ENCODE measurements at places on chromosomes 11 and 22.

DNA sequence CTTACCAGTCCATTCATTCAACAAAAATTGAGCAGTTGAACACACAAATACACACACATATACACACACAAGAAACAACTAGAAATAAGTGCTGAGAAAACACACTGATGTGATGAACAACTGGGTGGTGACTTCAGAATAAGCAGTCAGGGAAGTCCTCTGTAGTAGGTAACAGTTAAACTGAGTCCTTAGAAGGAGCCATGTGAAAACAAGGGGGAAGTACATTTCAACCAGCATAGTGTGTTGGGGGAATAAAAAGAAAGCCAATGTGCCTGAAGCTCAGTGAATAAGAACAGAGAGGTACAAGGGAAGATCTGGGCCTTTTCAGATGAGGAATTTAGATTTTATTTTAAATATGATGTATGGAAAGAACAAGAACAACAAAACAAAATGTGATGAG, 6.8 kb upstream of the TMEM123 start:
- no peak for DNase-seq

GRCh38 chr11:120964857-120965256, 59.0 kb upstream of the TBCEL start:
- DNase-seq = peak; percentile 10

- no peak for DNase-seq
Observed at GRCh38 chr11:117284053-117284452, 7.1 kb upstream of the BACE1-AS start.

DNA sequence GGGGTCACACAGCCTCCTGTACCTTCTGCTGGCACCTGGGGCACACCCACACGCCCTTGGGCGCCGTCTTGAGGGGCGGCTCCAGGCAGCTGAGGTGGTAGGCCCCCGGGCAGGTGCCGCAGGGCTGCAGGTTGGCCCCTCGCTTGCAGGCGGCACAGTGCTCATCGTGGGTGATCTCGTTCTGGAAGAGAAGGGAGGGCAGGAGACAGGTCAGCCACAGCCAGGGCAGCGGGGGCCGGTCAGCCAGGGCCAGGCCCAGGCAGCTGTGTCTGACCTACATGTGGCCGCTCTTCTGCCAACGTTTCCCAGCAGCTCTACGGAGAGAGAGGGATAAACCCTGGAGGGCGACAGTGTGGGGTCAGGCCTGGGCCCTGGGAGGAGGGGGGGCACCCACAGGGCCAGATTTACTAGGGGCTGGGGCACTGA, 121.9 kb downstream of the PHF21B start:
- no peak for DNase-seq

DNA sequence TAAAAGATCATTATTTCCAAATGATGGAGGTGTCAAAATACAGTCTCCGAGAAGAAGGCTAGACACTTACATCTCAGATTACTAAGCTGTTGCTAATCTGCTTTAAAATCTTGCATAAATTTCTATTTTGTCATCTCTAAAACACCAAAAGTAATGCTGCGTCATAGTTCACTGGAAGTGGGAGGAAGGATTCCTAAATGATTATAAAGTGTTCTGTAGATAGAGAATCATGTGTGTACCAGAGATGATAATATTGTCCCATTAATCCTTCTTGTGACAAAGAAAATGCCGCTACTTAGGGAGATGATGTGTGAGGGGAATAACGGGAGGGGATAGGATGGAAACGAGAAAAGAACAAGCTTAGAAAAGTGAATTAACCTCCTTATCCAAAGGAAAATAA, 268.6 kb downstream of the JRKL start:
- no peak for DNase-seq

GRCh38 chr11:114678125-114679036, at the start of gene NXPE2:
NXPE2 (plus strand) TSS chr11:114678527; CDS start chr11:114678576, 49 bp downstream.
- DNase-seq = peak; percentile 17

DNA sequence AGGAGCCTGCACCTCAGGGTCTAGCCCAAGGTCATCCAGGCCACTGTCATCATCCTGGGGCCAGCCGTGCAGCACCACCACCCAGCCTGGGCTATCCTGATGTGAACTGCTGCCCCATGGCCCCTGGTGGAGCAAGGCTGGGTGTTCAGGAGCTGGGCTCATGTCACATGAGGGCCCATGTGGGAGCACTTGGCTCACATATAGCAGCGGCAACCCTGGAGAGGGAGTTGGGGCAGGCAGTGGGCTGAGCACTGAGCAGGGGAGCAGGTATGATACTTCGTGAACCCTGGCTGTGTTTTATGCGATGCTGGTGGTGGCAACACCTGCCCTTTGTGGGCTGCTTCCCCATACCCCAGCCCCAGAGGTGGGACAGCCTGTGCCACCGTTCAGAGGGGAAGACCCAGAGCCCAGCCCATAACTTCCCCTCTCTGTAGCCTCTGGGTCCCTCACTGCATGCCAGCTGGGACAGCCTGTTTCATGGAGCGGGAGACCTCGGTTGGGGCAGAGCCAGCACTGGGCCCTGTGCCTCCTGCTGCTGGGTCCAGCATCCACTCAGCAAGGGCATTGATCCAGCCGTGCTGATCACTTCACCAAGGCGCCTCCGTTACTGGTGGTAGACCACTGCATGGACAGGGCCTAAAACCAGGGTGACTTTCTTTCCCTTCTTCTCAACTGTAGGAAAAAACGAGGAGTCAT, 62.5 kb upstream of the SUSD2 start:
- no peak for DNase-seq

- DNase-seq = no peak
Observed at GRCh38 chr11:77174559-77174958, 46.5 kb downstream of the MYO7A start.

GRCh38 chr11:30481330-30481729, 104.8 kb downstream of the MPPED2 start:
- no peak for DNase-seq

DNA sequence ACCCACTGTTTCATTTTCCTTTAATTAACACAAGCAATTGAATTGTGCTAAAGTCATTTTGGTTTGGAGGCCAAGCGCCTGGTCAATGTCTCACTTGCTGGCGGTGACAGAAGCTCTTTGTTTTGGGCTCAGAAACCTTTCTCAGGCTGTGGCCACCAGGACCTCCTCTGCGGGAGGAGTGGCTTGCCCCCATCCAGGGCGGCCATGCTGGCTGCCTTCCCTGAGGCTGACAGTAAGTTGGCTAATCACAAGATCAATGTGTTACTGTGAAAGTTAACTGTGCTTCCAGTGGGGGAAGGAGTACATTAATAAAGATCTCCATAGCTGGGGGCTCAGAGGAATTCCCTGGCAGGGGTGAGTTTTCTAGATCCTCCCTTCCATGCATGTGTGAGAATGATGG, 1074.5 kb downstream of the NTM start:
- DNase-seq = no peak

DNA sequence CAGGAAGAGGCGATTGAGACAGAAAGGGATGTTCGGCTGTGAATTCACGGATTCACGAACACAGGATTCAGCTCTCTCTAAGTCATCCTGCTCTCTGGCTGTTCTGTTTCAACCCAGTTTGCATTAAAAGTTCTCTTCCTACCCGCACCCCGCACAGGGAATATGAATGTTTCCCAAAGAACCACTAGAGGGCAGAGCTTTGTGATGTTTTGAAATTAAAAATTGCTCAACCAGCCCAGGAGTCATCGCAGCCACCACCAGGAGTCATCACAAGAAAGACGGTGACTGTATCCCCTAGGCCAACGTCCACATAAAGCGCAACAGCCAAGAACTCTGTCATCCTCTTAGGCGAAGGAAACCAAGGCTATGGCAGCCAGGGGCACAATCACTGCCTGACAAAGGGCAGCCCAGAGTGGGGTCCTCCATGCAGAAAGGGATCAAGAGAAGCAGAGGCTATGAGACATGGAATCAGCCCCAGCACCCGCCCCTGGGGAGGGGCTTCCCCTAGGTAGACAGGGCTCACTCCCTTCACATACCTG, 122.4 kb downstream of the WT1 start:
- DNase-seq = peak; percentile 94

- DNase-seq = peak; percentile 24
Observed at GRCh38 chr11:5712507-5712906, 22.9 kb downstream of the TRIM22 start.

DNA sequence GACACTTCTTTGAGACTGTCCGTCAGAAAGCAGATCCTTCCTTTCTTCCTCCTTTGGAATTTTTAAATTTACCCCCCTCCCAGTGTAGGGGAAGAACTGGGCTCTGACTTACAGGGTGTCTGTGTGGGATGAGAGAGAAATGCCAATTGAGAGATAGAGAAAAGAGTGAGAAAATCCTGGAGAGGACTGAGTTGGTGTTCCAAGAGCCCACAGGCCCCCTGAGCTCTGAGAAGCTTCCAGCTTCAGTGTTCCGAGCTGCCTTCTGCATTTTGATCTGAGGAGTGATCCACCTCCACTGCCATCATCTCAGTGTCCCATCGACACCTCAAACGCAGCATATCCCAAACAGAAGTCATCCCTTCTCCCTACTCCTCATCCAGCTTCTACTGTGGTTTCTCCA, 70.7 kb upstream of the GRK3 start:
- DNase-seq = no peak

- DNase-seq = no peak
Observed at GRCh38 chr11:89521294-89521693, 30.1 kb upstream of the NOX4 start.

DNA sequence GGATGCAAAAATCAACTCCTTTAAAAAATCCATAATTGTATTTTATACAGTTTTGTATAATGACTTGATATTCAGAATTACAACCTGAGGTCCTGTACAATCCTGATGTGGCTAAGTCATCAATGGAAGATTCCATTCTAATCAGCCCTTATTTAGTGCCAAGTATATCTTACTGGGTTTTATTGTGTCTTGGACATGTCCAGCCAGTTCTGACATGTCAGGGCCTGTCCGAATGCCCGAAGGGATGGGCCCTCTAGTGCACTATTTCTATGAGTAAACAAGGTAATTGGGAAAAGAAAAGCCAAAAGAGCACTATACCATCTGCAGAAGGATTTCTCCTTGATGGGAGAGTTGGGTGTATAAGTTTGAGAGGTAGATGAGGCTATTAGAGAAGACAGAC, 412.9 kb downstream of the METTL15 start:
- DNase-seq = no peak

DNA sequence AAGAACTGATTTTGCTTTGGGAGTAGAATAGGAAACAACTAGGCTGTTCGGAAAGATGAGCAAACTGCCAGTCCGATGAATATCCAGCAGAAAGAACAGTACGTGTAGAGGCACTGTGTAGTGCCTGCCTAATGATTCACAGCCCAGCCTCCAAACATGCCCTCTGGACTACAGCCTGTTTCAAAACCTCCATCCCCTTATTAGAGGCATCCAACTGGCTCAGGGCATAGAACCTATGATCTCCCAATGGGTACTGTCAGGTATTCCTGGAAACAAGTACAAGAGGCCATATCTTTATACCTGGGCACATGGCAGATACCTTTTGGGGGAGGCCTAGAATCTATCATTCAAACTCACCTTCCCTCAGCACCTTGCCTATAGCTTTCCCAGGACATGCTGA, 4.9 kb downstream of the RRP8 start:
- no peak for DNase-seq

GRCh38 chr11:109416601-109417000, 5.4 kb upstream of the C11orf87 start:
- DNase-seq = no peak

DNA sequence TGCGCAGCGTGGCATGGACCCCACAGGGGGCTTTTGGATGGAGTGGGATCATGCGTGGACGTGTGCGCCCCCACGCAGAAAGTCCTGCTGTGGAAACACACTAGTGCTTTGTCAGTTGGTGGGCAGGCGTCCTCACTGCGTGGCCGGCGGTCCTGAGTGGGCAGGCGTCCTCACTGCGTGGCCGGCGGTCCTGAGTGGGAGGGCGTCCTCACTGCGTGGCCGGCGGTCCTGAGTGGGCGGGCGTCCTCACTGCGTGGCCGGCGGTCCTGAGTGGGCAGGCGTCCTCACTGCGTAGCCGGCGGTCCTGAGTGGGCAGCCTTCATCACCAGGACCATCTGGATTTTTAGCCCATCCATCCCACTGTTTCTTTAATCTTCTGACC, 205.9 kb downstream of the TBC1D22A start:
- no peak for DNase-seq

DNA sequence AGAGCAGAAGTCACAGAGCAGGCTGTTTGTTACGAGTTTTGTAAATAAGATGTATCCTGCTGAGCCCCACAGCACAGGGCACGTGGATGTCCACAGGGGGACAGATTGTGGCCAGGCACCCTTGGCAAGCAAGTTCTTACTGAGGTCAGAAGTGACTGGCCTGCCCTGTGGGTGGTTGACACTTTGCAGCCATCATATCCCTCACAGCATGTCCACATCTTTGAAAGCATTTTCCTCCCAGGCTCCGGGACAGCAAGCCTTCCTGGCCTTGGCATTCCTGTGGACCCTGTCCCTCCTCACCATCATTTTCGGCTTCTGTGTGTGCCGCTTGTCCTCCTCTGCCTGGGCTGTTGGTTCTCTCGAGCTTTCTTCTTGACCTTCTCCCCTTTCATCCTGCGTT, 189.5 kb downstream of the TBC1D22A start:
- no peak for DNase-seq

DNA sequence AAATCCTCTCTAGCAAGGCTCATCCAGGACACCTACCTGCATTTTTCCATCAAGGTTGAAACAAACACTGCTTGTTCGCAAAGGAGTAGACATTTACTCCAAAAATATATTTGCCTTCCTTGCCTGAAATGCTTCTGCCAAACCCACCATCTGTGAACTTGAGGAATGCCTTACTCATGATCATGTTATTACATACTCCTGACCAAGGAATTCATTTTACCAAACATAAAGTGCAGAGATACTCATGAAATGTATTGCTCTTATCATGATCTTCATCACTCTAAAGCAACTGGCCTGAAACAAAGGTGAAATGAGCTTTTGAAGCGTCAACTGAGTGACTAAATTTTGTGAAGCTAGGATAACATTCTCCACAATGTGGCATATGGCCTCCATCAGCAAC, 243.1 kb upstream of the CCDC179 start:
- DNase-seq = no peak

DNA sequence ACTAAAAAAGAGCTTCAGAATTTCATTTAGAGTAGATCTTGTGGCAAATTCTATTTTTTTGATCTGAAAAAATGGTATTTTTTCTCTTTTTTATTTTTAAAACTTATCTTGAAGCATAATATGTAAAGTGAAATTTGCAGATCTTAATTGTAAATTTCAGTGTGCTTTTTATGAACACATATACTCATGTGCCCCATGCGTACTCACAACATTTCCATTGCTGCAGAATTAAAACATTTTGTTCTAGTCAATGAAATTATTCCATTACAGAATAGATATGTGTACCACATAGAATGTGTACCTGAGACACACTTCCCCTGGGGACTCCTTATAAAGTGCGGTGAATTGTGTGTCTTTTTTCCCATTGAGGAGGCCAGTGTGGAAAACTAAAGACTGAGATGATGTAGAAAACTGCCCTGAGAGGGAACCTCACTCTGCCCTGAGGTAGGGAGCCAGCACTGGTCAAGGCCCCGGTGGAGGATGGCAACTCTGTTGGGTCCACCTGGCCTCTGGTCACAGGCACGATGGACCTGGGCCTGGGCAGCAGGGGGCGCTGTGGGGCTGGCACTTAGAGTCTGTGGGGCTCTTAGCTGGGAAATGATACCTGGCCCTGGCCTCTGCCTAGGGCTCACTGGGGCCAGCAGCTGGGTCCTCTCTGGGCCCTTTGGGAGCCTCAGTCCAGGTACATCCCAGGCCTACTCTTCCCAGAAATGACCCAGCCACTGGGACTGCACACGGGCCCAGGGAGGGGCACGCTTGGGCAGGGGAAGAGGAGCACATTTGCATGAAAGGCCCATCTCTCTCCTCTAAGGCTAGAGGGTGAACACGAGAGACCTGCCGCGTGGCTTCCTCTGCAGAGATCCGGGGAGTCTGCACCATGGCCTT, 77.9 kb upstream of the TOP3B start:
- DNase-seq = peak; percentile 26
